ENCODE measurements at places on chromosomes 13 and 19. TPM values are rescaled to one million over a fixed set of nuclear protein-coding genes. Genes with fewer than 3 reads are reported as not detected.

Gene LRRC25
- not detected for total RNA-seq

Gene SPC24
- 9.0 TPM for total RNA-seq

Gene ZNF610
- total RNA-seq: 4.1 TPM

Gene CYP4F2
- total RNA-seq: not detected

Gene SLC10A2
- not detected for total RNA-seq

Gene FCAR
- not detected for total RNA-seq

Gene FAM216B
- not detected for total RNA-seq

Gene PLIN4
- total RNA-seq: 12.7 TPM

Gene RAB3A
- 1.9 TPM for total RNA-seq

Gene KLK15
- not detected for total RNA-seq
